DMS79 (cell line): ENCODE measurements at places on chromosomes 3 and 15.

DNA sequence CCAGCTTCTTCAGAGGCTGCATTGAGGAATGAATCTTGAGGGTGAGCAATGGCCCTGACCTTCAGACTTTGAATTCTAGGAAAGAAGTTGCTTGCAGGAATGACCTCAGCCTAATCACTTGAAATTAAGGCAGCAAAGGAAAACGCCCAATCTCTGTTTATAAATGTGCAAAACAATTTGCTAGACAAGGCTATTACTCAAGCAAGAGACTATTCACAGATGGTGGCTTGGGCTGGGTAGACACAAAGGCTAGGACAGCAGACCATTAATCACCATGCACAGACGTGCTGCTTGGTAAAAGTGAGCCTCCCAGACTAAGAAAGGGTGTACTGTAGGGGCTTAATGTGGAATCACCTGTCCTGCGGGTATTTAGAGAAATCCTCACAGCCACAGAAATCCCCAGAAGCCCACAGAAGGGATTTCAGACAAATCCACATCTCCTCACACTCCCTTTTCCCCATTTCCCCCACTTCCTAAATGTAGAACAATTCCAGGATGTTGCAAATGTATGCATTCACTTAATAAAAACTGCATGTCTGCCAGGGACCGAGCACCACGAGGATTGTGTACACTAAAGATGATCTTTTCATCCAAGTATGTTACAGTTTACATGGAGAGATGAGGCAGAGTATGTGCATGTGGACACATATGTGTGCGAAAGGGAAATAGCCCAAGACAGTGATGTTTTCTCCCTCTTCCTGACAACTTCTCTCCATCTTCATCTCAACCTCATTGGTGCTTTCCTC, 259.5 kb downstream of the THSD4 start:
- no peak for DNase-seq

GRCh38 chr15:94626949-94627348, 395.6 kb downstream of the MCTP2 start:
- DNase-seq: no peak

DNA sequence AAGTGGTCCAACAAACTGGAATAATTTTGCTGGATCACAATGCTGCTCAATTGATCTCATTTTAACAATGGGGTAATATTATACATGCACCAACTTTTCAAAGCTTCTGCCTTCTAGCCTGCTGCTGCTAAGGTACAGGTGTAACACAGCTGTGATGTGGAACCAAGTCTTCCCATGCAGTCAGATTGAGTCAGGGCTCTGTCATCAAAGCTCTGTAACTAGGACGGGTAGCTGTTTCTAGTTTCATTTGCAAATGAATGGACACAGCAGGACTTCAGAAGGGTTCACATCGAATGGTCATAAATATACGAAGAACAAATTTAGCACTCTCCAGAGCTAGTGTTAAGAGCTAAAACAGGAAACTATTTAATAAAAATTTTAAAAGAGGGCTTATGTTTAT, 189.2 kb downstream of the USP13 start:
- DNase-seq: no peak

GRCh38 chr15:60592371-60593169, 113.6 kb upstream of the ICE2 start:
- DNase-seq: peak; percentile 54

DNA sequence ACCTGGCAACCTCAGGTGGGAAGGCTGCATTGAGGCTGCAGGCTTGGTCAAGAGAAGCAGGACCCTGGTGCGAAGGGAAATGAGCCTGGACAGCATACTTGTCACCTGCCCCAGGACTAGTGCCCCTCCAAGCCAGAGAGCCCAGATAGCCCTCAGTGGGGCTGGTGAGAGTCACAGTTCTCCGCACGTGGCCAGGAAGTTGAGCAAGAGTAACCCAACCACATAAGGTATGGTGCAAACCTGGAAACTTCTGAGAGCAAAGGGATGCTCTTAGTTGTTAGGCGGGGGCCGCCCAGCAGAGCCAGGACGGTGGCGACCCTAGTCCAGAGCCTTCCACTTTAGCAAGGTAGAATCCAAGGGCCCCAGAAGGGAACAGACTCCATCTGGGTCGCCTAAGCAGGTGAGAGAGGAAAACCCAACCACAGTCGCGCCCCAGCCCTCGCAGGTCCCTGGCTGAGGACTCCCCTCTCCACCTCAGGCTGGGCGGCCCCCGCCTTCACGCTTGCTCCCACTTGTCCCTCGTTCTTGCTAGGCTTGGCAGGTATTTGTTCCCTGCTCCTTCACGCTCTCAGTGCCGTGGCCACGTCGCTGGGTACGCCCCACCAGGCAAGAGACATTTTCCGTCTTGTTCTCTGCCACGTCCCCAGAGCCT, 1.1 kb upstream of the VPS18 start:
- no peak for DNase-seq

GRCh38 chr3:174822320-174822719, 36.8 kb upstream of the NAALADL2 start:
- DNase-seq: no peak

DNA sequence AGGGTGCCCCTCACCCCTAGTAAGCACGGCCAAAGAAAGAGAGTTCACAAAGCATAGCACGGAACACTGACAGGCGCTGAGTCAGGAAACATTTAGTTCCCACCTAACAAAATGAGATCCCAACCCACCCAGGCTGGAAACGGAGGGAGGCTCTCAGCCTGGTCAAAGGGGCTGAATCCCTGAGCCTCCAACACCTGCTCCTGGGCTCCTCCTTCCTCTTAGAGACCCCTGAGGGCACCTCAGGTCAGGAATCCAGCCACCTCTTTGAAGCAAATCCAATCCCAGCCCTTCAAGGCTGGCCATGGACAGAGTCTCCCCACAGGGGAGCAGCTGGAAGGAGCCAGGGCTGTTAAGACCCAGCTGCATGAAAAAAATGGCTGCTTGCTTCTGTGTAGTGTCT, 154.4 kb upstream of the HES1 start:
- DNase-seq: no peak

DNA sequence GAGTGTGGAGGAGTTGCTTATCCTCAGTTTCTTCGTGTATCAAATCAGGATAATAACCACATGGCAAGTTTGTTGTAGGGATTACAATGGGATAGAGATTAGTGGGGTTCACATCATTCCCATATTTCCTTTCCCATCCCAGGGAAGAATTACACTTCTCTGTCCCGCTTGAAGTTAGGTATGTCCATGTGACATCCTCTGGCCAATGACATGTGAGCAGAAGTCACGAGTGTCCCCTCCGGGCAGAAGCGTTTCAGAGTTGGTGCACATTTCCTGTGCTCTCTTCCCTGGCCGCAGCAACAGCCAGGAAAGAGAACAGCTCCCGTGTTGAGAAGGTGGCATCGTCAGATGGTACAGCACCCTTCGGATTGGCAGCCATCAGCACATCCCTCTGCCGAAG, 36.7 kb upstream of the HES1 start:
- DNase-seq: no peak

GRCh38 chr15:101126618-101127505, 125.0 kb downstream of the CHSY1 start:
- DNase-seq: no peak

- DNase-seq: peak; percentile 29
Measured at GRCh38 chr3:111924283-111924682, 54.5 kb upstream of the ABHD10 start.

GRCh38 chr3:172343117-172343516, 105.1 kb downstream of the GHSR start:
- DNase-seq: no peak

DNA sequence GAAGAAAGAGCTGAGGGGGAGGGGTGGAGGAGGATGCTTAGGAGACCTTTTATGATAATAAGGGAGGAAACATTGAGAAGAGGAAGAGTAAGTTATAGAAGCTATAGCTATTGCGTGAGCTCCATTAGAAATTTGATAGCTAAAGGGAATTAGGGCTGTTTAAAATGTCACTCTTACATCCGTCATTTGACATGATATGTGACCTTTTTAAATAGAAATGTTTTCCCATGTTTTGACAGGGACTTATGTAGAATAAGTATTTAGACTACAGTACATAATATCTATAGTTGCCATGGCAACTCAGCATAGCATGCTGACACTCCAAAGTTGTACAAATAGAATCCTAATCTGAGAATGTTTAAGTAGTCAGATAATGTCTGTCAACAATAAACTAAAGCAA, 19.2 kb downstream of the RAD51 start:
- no peak for DNase-seq

- DNase-seq: no peak
Measured at GRCh38 chr3:40387895-40388254, 891 bp downstream of the ENTPD3 start.

DNA sequence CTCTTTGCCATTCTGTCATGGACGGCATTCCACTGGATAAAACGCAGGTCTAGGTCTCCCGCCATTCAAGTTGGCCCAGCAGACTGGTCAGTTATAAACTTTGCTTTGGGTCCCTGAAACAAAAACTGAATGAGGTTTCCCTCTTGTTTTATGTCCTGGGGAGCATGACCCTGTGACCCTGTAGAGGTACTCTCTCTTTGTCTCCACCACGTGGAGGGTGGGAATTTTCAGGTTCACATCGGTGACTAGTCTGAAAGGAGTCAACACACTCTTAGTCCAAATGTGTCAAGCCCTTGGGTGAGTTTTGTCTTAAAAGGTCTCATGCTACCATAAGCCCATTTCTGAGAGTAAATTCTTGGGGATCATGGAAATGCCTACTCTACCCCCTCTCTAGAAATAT, 139.9 kb downstream of the PLCH1 start:
- no peak for DNase-seq

DNA sequence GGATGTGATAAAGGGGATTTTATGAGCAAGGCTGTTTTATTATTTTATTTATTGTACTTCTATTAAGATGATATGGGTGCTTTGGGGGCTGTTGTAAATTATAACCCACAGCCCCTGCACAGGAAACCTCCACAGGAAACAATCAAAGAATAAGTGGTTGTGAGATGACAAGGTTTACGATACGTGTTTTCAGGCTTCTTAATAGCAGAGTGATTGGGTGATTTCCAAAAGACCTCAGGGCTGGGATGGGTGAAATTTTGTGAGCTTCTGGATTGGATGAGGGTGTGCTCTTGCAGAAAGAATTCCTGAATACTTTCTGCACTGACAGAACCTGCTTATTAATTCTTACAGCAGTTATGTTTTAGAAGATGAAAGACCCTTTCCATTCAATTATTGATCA, 21.4 kb downstream of the CHL1 start:
- no peak for DNase-seq

DNA sequence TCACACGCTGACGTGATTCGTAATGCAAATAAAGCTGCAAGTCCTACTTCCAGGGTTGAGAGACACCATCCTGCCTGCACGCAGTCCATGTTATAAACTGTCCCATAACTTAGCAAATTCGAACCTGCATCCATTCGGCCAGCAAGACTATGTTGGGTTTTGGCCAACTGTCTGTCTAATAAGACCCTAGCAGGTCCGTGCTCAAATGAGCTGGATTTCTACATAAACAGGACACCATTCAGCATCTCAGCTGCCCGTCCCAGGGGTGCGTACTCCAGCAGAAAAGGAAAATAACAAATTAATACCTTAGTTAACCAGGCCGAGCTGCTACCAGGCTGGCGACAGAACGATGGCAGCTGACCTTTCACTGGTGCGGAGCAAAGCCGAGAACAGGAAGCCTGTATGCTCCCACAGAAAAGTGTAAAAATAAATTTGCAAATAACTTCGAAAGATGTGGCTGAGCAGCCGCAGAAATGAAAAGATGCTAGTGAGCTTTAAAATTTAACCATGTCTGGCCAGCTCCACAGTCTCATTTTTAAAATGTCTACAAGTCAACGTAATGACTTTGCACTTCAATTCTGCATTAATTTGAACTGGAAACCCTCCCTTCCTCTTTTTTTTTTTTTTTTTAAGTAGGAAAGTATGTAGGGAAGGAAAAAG, 97.1 kb upstream of the SNRPA1 start:
- DNase-seq: no peak

- no peak for DNase-seq
Measured at GRCh38 chr3:64977308-64978100, 289.7 kb upstream of the ADAMTS9 start.

DNA sequence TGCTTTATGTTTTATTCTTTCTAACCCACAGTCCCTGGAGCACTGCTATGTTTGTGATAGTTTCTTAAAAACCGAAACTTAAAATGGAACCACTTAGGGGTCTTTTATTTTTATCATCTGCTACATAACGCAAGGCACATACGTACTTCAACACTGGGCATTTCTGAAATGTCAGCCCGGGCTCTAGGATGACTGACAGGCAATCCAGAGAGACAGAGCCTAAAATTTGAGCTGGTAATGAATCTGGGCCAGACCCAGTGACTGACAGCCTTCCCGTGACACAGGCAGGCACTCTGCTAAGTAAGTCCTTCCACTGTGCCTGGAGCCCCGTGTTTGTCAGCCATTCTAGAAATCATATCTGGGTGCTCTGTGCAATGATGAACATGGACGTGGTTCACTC, 84.6 kb downstream of the RYR3 start:
- DNase-seq: no peak

DNA sequence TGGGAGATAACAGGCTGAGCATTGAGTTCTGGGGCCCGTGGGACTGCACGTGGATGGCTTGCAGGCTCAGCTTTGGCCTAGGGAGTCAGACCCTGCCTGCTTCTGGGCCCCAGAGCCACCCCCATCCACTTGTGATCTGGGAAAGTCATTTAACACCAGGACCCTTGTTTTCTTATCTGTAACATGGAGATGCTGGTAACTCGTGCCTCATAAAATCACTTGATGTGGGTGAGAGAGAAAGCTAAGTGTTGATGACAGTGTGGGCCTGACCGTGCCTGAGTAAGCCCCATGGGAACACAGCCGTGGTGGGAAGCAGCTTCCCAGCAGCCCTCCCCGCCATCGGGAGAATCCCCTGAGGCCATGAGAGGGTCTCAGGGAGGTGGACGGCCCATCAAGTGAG, 378.1 kb downstream of the GABRB3 start:
- no peak for DNase-seq

GRCh38 chr15:31304751-31305365, 21.8 kb upstream of the KLF13 start:
- DNase-seq: peak; percentile 13

DNA sequence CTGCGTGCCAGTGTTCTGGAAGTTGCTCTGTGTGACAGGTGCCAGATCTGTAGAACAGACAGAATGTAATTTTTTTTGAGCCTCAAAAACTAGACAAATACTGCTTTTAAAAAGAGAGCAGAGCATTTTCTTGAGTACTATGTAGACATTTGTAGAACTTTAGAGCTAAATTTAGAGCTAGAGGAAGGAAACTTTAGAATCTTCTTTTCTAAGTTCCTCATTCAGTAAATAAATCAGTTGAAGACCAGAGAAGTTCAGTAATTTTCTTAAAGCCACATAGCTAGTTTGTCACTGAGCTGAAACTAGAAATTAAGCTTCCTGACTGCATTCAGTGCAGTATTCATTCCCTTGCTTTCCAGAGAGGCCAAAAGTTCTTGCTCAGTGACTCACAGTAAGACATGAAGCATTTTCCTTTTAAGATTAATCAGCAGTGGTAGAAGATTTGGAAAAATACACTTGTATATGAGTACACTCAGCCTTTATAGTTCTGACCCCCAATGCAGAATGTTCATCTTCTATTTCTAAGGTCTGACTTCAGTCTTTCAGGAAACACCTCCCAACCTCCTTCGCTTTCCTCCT, 83.6 kb upstream of the TSEN2 start:
- no peak for DNase-seq
